ENCODE measurements at places on chromosomes 1 and 21.

DNA sequence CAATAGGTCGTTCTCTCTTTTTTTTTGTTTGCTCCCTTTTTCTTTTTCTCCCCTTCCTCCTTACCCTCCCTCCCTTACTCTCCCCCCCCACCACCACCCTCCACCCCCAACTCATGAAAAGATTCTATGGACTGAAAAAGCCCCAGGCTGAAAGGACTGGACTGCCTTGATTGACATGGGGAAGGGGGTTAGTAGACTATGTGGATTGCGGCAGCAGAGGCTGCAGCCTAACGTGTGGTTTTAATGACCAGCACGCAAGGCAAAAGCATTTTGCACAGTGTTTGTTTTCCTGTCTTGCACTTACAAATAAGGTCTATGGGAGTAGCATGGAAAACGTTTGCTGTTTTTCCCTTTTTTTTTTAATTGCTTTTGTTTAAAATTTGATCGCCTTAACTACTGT, 5.5 kb downstream of the ZBTB18 start:
- DNase-seq: no peak

GRCh38 chr1:204514828-204515227, 1.4 kb upstream of the MDM4 start:
- no peak for DNase-seq

GRCh38 chr1:159985473-159985872, 31.4 kb upstream of the SLAMF9 start:
- DNase-seq: no peak

- DNase-seq: no peak
Measured at GRCh38 chr1:198620218-198620617, 18.6 kb upstream of the PTPRC start.

GRCh38 chr1:93821423-93822144, 57.4 kb downstream of the DNTTIP2 start:
- DNase-seq: no peak
